ENCODE measurements at places on chromosomes 2 and 18.

DNA sequence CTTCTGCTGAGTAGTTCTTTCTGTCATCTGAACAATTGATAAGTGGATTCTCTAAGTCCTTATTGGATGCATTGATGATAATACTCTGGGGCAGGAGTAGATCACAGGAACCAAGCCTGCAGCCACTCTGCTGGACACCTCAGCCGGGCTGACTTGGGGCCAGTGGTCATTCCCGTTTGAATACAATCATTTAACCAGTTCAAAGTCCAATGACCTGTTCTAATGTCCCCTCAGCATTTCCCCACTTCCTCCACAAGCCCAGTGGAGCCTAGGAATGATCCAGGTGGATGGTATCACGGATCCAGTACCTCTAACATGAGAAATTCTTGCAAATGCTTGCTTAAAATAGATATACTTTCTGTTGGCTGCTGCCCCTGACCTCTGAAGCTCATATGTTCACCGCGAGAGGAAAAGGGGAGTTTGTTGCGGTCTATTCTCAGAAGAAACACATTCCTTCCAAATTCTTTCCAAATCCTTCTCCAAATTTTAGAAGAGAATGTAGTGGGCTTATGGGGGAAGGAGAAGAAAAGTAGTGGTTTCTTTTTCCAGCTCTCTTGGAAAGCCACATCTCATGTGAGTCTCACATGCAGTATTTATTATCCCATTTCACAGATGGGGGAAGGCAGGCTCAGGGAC is 170.9 kb downstream of the INHBB start:
- no peak for DNase-seq

DNA sequence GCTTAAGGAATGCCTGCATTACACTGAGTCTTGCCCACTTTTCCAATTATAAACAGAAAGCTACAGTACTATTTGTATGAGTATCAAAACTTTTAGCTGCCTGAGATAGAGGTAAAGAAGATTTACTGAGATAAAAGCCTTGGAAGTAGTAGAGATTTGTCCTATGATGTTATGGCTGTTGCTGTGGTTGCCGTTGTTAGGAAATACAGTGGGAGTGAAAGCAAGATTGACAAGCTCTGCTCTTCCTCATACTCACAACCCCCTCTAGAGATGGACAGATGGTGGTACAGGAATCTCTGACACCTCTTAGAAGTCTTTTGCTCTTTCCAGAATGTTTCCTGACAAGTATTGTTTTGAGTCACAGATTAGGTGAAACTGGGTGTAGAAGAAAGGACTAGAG is 242.5 kb downstream of the RPIA start:
- peak; percentile 53 for DNase-seq

GRCh38 chr2:202944408-202944807 is 32.3 kb downstream of the CARF start:
- peak; percentile 49 for DNase-seq

- DNase-seq, result peak; percentile 56
Measured at GRCh38 chr2:225282858-225283710, 116.4 kb upstream of the NYAP2 start.

DNA sequence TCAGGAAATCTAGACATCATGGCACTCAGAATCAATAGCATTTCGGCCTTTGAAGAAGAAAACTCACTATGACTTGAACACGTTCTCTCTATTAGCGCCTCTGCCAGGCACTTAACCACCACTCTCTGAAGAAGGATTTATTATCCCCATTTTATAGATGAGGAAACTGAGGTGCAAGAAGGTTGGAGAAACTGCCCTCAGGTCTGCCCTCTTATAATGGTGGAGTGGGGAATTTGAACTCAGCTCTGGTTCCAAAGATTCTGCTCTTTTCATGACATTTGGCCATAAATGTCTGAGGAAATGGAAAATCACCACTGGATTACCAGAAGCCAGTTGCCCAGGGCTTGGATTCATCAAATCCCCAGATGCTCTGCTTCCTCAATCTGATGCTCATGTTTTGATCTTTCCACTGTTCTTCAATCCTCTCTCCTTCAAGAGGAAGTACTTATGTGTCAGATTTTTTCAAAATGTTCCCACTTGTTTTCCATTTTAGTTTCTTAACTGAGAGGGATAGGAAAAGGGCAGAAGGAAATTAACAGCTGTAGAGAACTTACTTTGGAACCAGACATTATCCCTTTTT is 68.1 kb downstream of the ANTXR1 start:
- DNase-seq, result no peak

GRCh38 chr2:50650403-50650810 is 381.5 kb downstream of the NRXN1 start:
- DNase-seq, result no peak

- no peak for DNase-seq
Measured at GRCh38 chr2:16112251-16112971, 172.1 kb downstream of the MYCN start.

DNA sequence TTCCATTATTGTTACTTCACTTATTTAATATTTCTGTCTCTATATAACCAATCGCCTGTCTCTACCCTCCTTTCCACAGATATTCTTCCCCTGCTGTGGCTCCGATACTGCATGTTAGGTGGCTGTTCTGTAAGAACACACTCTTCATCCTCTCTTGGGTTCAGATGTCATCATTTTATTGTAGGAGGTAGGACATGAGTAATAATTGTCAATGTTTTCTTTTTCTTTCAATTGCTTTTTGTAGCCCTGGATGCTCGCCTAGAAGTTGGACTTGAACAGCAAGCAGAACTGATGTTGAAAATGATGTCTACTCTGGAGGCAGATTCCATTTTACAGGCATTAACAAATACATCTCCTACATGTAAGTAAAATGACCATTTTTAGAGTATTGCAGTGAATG is 128.6 kb downstream of the BIRC6 start:
- no peak for DNase-seq

DNA sequence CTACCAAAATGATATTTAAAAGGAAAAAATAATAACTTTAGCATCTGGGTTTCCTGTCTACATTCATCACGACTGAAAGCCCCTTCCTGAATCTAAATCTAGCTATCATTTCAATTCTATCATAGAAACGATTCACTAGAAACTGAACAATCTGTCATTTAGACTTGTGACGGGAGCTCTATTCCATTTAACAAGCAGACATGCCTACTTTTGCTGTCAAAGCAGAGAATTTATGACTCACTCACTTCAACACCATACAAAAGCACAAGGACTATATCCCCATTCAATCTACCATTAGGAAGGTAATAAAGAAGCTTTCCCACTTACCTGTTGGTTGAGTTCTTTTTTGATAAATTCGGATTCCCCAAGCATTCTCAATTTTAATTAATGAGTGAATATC is 1072.3 kb downstream of the LRP1B start:
- DNase-seq, result no peak

GRCh38 chr2:170332676-170333402 is 154.9 kb downstream of the MYO3B start:
- no peak for DNase-seq

DNA sequence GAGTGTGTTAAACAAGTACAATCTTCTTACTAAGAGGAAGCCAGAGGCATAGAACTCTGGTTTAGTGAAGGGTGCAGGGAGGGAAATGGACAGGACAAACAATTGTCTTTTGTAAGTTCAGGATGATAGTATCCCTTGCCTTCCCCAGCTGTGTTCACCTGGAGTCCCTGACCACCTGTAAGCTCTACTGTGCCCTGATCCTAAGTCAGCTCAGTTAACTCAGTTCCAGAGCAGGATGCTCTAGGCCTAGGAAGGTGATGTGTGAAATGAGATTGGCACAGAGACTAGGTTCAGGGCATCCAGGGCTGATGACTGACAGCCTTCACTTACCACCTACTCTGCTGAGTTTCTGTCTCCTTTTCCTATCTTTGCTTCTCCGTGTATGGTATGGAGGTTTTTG is 333.0 kb downstream of the SUCLG1 start:
- DNase-seq, result no peak

DNA sequence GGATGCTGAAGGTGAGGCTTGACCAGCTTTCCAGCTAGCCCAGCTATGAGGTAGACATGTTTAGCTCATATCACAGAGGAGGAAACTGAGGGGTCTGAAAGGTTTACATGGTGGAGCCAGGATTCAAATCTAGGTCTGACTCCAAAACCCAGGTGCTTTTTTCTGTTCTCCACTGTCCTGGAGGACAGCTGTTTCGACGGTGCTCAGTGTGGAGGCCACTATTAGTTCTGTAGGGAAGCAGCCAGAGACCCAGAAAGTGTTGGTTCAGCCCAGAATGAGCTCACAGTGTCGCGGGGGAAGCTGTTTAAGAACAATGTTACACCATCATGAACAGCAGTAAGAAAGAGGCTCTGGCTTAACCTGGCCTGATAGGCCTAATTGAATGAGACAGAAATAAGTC is 11.1 kb downstream of the PROC start:
- no peak for DNase-seq

All from kidney tubule cell (primary cell).